ENCODE measurements at places on chromosomes 7 and 10.

GRCh38 chr7:1689311-1689710 is 19.2 kb downstream of the ELFN1 start:
- no peak for DNase-seq

DNA sequence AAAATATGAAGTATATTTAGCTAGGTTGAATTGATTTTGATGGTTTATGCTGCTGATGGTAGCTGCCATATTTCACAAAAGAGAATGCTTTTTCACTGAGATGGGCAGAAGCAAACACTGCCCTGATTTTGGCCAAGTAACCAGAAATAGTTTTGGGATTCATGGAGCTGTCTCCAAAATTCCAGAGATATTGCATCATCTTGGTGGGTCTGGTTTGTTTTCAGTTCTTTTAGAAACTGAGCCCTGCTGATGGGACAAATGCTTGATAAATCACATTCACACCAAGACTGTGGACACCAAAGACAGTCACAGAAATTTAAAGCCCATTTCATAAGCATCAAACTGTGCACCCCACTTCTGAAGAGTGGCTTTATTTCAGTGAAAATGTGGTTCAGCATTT is 140.5 kb downstream of the BICC1 start:
- DNase-seq = peak; percentile 59

DNA sequence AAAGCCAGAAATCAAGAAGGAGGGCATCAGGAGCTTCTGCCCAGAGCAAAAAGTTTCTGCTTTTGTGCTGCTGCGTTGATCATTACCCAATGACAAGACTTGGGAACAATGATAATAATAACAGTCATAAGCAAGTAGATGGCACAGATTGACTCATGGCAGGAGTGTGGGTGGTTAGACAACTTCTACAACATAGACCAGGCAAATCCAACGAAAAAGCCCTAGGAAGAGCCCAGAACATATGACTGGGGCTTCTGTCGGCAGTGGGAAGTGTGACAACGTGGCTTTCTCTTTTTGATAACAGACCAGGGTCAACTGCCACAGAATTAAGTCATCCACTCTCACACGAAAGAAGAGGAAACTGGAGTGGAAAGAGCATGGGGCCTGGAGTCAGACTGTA is 85.4 kb upstream of the TRIL start:
- no peak for DNase-seq

- no peak for DNase-seq
These were observed 64.6 kb downstream of the TFEC start for GRCh38 chr7:115965796-115966475.

- no peak for DNase-seq
These were observed 43.0 kb downstream of the HERC4 start for GRCh38 chr10:68032113-68032512.

GRCh38 chr10:26448706-26449435 is 10.7 kb downstream of the APBB1IP start:
- DNase-seq = no peak

GRCh38 chr7:4845740-4846142 is 16.1 kb downstream of the PAPOLB start:
- DNase-seq = no peak

DNA sequence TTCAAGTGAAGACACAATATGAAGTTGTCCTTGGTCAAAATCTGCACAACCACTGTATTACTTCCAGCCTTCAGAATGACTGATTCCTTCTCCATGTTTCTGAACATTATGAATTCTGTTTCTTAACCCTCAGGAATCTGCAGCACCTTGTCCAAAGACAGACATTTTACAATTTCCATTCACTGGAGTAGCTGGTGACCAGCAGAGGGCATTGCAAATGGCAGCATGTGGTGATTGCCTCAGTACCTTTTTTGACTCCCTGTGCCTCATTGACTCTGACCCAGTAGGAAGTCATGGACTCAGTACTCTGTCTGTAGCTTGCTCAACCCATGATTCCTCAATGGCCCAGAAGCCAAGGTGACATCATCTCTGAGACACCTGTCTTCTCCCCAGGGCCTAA is 879 bp upstream of the VPS41 start:
- DNase-seq = no peak
